ENCODE measurements at places on chromosomes 6 and 20.

DNA sequence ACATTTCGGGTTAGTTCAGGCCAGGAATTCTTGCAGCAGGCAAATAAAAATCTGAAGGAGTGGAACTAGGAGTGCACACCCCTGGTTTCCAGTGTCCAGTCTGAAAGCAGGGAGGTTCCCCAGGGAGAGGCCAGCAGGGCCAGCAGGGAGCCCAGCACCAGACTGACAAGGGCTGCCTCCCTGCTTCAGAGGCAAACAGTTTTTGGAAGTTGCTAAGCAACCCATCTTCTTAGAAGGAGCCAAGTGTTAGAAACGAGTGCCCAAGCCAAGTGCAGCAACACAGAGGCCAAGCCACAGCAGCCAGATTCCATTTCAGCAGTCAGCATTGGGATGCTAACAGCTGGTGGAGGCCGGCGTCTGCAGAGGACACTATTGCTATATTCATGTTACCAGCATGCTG, 179.1 kb downstream of the SYNDIG1 start:
- no peak for DNase-seq

GRCh38 chr6:10626154-10626741, 68.2 kb downstream of the C6orf52 start:
- DNase-seq: no peak

DNA sequence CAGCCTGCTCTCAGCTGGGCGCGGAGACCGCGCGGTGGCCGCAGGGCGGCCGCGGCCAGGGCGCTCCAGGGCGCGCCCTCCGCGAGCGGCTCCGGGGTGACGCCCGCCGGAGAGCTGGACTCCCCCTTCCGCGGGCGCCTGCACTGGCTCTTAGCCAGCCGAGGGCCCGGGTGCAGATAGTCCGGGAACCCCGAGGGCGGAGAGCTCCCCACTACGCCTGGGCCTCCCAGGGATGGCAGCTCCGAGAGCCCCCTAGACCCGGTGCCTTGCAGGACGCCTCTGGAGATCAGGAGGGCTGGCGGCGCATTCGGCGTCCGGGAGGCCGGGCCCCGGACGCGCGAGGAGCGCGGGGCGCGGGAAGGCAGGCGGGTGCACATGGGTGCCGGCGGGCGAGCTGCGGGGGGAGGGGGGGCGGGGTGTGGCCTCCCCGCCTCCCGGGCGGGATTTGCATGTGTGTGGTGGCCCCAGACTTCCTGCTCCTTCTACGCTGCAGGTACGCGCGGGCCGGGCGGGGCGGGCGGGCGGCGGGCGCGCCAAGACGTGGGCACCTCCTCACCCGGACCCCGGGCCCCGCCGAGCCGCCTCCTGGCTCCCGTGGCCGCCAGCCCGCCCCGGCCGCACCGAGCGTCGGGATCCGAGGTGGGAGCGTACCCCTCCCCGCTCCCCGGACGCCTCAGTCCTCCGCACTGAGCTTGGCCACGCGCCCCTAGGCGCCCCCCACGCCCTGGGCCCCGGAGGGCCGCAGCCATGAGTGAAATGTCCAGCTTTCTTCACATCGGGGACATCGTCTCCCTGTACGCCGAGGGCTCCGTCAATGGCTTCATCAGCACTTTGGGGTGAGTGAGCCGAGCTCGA, at the start of gene ITPR3:
Gene ITPR3 (plus strand): TSS at position 467 of the 855 bp plus-strand sequence. CDS start 281 bp downstream, at position 748.
- peak; percentile 83 for DNase-seq

DNA sequence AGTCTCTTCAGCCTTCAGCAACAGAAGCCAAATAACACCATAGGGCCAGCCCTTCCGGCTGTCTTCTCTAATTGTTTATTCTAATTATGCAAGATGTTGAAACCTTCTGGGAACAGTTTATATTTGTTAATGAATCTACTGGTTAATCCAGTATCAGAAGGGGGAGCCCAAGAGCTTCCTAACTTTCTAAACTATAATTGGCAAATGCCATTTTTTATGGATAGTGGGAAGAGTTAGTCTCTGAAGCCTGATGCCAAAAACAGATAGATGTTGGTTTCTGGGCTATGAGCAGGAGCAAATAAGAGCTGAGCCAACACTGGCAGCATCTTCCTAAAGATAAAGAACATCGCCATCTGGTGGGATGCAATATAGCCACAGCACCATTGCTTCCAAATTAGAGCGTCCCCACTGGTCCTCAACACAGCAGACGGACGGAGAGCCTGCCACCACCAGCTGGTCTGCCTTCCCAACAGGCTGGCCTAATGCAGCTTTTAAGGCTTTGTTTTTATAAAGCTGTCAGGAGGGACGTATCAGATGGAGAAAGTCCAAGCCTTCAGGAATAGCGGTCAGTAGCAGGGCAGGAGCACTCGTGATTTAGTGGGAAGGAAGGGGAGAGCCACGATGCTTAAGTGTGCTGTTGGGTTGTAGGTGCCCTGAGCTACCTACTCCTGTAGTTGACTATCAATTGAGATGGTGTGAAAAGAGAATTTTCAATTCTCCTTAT, 118.8 kb downstream of the RALGAPA2 start:
- peak; percentile 20 for DNase-seq

DNA sequence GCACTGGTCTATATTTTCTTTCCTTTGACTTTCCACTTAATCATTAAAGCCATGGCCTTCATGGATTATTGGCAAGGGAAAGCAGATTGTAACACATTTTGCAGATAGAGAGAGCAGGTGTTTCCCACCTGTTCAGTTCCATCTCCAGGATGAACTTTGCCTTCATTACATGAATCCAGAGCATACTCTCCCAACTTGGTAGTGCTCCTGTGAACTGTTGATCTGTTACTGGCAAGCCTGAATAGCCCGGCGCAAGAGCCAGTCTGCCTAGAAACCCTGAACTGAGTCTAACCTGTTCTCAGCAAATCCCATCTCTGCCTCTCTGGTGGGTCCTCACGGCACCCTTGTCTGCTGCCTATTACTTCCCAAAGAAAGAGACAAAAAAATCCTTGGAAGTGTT, 210.3 kb downstream of the PLCB1 start:
- no peak for DNase-seq

DNA sequence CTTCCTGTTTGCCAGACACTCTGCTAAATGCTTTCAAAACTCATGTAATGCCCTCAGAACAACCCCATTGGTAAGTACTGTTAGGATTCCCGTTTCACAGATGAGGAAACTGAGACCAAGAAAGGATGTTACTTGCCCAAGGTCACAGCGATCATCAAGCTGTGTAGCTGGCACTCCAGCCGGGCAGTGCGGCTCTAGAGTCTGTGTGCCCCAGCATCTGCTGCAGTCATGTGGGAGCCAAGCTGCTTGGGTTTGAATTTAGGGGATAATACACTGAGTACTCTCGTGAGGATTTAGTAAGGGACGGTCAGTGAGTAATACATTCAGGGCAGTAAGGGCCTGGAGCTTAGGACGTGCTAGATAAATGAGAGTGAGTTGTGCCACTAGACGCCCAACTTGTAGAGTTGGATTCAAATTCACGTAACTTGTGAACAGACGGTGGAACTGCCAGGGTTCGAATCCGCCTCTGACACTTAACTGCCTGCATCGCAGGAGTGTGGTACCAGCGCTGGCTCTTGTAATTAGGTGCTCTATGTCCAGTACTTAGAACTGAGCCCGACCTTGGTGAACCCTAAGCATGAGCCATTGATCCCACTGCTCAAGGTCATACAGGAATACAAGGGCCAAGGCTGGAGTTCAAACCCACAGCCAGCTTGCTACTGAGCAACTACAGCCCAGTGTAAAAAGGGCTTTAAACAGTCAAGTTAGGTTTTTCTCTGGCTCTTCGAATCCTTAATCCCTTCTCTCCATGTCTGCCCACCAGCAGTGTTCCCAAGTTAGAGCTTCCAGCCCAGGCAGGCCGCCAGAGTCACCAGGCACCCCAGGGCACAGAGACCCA, 70.2 kb downstream of the EYA2 start:
- DNase-seq: no peak

GRCh38 chr6:158805698-158806377, 13.3 kb downstream of the EZR start:
- DNase-seq: no peak

Data from HTR-8/SVneo (cell line).